ENCODE measurements at places on chromosomes 2 and 18.

- no peak for DNase-seq
Observed at GRCh38 chr2:86203614-86204013, 4.4 kb downstream of the MRPL35 start.

- DNase-seq, result no peak
Observed at GRCh38 chr2:236550701-236551465, 18.7 kb upstream of the ACKR3 start.

DNA sequence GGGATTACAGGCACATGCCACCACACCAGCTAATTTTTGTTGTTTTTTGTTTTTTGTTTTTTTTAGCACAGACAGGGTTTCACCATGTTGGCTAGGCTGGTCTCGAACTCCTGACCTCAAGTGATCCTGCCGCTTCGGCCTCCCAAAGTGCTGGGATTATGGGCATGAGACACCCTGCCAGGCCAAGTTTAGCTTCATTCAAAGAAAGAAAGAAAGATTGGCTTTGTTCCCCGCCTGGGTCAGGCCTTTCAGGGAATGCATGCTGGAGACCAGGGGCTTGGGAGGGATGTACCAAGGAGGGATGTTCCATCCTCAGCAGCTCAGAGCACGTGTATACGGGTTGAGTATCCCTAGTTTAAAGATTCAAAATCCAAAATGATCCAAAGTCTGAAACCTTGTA is 283.0 kb downstream of the ALPK2 start:
- DNase-seq, result no peak

- DNase-seq, result no peak
Observed at GRCh38 chr2:216632952-216633615, at the start of gene IGFBP2. Gene IGFBP2 (plus strand): TSS chr2:216633420. CDS start chr2:216633524, 104 bp downstream.

GRCh38 chr18:24595561-24596031 is 135.2 kb downstream of the HRH4 start:
- no peak for DNase-seq

DNA sequence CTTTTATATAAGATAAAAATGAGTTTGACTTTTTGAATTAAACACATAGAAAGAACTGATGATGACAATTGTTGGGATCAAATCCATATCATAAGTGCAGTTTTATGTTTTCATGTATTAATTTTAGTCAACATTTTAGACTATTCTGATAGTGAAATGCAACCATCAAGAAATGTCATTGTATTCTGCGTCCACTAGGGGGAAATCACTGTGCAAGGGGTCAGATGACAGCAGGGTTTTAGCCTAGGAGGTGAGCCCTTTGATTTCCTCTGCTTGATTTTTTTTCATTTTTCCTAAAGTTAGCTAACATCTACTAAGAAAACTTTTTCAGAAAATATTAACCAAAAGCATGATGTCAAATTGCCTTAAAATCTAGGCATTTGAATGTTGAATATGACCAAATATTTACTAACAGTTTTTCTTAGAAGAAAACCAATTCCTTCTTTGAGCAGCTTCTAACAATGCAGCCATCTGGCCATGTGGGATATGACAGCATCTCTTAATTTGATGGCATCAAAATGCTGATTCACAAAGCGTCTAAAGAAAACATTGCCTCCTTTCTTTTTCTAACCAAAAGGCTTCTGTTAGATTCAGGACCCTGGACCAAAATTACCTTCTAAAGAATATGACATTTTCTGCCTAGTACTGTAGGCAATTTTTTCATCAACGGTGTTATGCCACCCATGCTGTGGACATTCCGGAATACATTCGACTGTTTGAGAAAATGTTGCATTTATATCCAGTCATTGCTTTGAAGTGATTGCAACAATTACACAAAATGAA is 141.5 kb downstream of the SPHKAP start:
- DNase-seq, result no peak

DNA sequence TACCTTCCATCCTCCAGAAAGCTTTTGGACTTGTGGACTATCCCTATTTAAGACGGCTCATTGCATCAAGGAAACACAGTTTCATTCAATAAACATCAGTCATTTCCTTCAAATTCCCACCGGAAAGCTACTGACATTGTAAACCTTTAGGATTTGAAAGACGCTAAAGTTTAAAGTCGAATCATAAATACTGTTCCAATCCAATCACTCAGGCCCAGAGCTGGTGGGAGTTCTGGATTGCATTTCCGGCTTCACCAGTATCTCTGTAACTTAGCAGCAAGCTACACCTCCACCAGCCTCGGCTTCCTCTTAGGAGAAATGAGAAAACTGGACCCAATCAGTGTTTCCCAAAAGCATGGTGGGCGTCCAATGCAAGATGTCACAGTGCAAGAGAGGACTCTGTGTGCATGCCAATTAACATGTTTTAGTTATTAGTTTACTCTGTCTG is 1.6 kb downstream of the WDFY1 start:
- DNase-seq, result no peak

DNA sequence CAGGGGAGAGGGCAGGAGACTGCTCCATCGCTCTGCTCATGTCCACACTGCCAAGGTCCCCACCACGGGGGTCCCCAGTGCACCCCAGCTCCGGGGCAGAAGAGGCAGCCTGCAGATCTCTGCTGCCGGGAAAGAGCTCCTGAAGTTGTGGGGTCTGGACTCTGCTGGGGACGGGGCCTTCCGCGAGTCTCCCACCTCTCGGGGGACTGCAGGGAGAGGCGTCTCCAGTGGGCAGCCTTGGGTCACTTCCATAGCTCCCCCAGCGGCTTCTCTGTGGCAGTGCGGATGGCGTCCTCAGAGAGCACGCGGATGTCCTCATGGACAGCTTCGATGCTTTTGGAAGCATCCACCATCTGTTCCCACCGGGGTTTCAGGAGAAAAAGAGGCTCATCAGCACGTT is 10.7 kb downstream of the DTYMK start:
- no peak for DNase-seq

GRCh38 chr2:174888146-174888545 is 117.0 kb downstream of the CHN1 start:
- no peak for DNase-seq

GRCh38 chr2:232496501-232497270 is 9.1 kb upstream of the ECEL1 start:
- DNase-seq, result no peak

DNA sequence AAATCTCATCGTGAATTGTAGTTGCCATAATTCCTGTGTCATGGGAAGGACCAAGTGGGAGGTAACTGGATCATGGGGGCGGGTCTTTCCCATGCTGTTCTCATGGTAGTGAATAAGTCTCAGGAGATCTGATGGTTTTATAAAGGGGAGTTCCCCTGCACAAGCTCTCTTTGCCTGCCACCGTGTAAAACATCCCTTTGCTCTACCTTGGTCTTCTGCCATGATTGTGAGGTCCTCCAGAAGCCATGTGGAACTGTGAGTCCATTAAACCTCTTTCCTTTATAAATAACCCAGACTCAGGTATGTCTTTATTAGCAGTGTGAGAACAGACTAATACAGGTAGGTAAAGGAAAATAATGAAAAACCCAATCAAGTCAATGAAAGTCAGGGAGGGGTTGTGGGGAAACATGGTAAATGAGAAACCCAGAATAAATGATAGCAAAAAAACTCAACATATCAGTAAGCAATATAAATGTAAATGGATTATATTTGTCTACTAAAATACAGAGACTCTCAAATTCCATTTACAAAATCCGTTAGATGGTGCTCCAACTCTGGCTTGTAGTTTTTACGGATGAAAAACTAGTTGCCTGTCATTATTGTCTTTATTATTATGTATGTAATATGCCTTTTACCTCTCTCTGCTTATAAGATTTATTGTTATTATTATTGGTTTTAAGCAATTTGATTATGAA is 98.9 kb upstream of the NDUFV2 start:
- no peak for DNase-seq

DNA sequence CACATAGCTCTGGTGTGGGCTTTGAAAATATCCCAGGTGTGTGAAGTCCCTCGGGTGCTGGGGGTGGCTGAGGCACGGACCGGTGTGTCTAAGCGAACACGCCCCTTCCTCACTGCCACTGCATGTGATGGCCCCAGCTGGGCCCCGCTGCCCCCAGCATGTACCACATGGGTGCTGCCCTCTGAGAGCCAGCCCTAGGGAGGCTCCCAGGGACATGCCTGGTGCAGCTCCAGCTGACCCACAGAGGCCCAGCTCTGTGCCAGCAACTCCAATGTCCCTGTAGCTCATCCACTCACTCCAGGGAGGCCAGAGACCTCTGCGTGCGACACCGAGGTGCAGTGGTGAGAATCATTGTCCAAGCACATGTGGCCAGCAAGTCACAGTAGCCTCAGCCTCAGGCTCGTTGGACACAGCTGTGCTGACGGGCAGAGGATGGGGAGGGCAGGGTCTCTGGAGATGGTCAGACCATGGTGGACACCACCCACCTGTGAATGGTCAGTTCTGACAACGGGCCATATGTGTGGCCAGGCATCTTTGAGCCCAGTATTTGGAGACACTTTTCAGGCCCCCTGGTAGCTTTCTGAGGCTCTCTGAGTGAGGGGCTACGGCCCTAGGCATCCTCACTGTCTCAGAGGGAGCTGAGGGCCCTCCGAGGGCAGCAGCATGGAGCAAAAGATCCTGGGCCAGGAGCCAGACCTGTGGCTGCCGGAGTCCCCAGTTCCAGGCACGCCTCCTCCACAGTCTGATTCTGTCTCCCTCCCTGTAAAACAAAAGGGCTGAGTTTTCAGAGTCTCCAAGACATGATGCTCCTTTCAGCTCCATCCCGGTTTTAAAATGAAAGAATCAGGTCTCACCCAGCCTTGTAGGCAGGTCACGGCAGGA is 220.7 kb downstream of the NDUFA10 start:
- no peak for DNase-seq

DNA sequence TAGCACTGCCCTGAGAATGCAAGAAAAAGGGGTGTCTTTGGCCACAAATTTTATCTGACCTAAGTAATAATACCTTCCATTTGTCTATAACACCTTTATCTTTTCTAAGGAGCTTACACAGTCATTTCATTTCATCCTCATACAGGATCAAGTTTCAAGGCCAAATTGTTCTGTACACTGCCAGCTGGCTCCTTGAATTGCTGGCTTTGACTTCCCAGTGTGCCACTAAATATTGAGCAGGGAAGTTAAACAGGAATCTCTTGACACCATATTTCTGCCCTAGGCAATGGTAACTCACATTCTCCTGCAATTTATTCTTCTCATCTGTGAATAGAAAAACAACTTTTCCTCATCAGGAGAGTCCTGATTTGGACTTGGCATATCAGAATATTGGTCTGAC is 195.1 kb upstream of the LRP1B start:
- DNase-seq, result no peak

DNA sequence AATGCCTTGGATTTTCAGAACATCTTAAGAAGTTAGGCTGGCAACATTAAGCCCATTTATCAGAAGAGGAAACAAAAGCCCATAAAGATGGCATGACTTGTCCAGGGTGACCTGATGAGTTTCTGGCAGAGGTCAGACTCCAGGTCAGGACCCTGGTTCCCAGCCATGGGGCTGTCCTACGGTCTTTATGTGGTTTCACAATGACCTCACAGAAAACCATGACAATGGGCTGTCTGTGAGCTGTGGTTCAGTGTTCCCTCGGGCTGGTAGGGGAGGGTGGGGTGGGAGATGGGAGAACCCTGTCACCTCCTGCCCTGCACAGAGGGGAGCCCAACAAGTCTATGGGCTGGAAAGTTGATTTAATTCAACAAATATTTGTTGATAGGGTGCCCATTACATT is 101.8 kb downstream of the LOXHD1 start:
- DNase-seq, result no peak

GRCh38 chr2:177036747-177037146 is 175.8 kb upstream of the HNRNPA3 start:
- DNase-seq, result no peak

DNA sequence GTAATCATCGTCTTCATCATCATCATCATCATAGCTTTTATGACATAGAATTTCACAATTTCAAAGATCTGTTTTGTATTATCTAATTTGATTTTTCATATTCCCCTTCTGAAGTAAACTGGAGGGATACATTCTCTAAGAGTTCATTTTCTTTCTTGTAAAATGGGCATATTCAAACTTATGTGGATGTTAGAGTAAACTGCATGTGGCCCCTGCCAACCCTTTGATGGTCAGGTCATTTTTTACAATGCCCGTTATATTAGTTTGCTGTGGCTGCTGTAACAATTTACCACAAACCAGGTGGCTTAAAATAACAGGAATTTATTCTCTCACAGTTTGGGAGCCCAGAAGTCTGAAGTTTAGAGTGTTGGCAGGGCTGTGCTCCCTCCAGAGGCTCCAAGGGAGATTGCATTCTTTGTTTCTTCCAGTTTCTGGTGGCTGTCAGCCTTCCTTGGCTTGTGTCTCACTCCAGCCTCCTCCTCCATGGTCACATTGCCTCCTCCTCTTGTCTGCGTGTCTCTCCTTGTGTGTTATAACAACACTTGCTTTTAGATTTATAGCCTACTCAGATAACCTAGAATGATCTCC is 127.5 kb upstream of the MMADHC start:
- no peak for DNase-seq

GRCh38 chr2:199130501-199130900 is 327.2 kb downstream of the SATB2 start:
- DNase-seq, result no peak

GRCh38 chr2:11933854-11934253 is 187.4 kb downstream of the LPIN1 start:
- no peak for DNase-seq

GRCh38 chr18:77144451-77145118 is 12.0 kb upstream of the MBP start:
- no peak for DNase-seq

DNA sequence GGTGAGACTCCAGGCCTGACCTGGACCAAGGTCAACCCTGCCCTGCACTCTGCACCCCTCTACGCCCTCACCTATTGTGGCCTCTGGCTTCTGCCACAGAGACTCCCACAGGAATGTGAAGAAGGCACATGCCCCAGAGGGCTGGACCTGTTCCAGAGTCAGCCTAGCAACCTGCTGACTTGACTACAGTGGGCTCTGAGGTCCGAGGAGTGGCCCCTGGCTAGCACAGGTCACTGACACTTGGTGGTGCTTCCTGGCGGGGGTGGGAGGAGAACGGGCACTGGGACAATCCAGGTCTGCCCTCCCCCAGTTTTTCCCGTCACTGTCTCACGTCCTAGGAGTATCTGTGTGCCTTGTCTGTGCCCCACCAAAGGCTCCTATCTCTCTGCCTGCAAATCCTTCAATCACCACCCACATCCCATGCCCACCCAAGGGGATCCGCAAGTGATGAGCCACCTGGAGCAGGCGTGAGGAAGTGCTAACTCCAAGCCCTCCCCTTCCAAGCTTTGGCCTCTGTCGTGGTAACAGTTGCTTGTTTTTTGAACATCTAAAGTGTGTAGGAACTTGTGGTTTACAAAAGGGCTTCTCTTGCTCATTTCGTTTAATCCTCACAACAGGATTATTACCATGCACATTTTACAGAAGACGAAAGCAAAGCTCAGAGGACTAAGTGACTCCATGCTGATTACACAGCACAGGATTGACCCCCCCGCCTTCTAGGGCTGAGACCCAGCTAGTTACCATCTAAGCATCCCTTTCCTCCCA is 86.2 kb downstream of the MCFD2 start:
- DNase-seq, result no peak

DNA sequence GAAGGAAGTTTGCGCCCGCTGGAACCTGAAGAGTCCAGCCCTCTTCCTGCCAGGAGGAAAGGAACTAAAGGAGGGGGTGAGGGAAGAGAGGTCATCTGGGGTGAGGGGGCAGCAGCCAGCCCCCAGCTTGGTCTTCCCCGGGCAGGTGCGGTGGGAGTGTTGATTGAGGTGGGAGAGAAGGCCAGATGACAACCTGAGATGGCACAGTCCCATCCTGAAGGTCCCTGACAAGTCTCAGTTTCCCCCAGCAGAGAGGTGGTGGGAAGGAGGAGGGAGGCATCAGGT is 240.9 kb downstream of the HAUS1 start:
- DNase-seq, result no peak

GRCh38 chr2:223563462-223563861 is 38.7 kb downstream of the SCG2 start:
- no peak for DNase-seq

Measured in CD4-positive, alpha-beta T cell treated with Interleukin-6 for 4 hours (primary cell).